ENCODE measurements at places on chromosomes 2 and 18.

- DNase-seq = no peak
Observed at GRCh38 chr2:65661980-65662653, 229.7 kb upstream of the SPRED2 start.

- DNase-seq = no peak
Observed at GRCh38 chr2:208674919-208675318, 268.3 kb downstream of the PTH2R start.

DNA sequence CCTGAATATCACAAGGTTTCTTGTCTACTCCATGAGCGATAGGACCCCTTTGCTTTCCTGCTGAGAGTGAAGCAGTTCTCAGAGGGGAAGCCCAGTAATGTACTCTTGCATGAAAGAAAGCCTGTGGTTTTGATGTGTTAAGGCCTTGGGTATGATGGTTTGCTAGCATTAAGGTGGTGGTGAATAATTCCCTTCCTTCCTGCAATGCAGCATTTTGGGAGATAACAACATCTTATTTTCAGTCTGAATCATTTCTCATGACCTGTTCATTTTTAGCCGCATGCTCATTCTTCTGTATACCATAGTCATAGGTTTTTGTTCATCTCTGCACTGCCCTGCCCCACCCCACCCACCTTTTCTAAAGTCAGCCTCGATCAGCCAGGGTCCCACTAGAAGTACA, 66.2 kb downstream of the HNMT start:
- DNase-seq = no peak

GRCh38 chr2:16828828-16829160, 163.2 kb upstream of the CYRIA start:
- DNase-seq = no peak

DNA sequence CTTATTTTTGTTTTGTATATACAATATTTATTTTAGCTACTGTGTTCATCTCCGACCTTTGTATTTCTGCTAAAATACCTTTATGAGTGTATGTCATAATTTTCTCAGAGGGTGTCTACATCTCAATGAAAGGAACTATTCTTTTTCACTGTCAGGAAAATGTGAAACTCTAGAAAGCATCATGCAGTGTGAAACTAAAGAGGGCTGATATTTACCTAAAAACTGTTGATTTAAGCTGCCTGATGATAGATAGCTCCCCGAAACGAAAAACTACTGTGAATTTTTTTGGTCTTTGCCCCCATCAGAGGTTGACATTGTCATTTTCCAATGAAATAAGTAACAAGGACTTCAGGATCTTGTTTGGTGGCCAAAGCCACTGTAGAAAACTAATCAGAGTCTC, 38.8 kb downstream of the TMEM178A start:
- DNase-seq = no peak

GRCh38 chr2:101759162-101759561, 61.7 kb downstream of the MAP4K4 start:
- DNase-seq = no peak

Data from NCI-H1694 (cell line).